ENCODE measurements at places on chromosomes 4 and X. TPM values are rescaled to one million over a fixed set of nuclear protein-coding genes. Genes with fewer than 3 reads are reported as not detected.

- H3K27ac ChIP-seq = no peak overlapping the region
- H3K4me1 ChIP-seq = peaks cover 52% of the 10 kb centered on the region
- no peaks in the 10 kb centered on the region for H3K27me3 ChIP-seq
- no peak for DNase-seq
- no peak overlapping the region for H3K4me3 ChIP-seq
Measured at GRCh38 chr4:148261848-148262247, 180.4 kb downstream of the NR3C2 start.

- H3K4me3 ChIP-seq = no peak overlapping the region
- no peaks in the 10 kb centered on the region for H3K4me1 ChIP-seq
- no peak overlapping the region for H3K27ac ChIP-seq
- no peaks in the 10 kb centered on the region for H3K36me3 ChIP-seq
- H3K27me3 ChIP-seq = no peaks in the 10 kb centered on the region
Measured at GRCh38 chrX:119055687-119056086, 17.1 kb upstream of the CT47C1 start.

DNA sequence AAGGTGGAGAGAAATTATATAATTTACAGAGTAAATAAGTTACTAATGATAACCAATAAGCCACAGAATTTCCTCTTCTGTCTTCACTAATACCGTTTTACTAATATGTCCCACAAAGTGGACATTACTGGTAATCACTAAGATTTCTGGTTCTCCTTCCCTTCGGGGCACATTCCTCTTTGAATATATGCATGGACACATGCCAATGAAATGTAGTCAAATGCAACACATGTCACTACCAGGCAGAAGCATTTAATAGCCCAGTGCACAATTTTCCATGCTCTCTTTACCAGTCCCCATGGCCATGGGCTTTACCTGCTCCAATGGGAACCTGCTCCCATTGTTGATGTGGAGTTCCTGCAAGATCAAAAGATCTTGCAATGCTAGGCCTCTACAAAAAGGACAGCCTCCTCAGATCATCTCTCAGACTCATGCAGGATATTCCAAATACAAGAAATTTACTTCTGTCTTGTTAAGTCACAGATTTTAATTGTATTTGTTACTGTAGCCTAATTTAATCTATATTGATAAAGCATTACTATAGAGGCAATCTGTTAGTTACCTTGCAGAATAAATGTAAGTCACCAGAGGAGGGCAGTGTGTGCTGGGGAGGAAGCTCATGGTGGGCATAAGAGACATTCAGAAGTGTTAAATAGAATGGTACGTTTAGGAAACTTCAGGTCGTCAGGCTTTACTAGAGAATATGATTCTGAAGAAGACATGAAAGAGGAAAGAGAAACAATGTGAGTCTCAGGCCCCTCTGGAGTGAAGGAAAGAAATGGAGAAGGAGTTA lies 37.1 kb upstream of the INPP4B start:
- DNase-seq = no peak
- no peaks in the 10 kb centered on the region for H3K27me3 ChIP-seq
- H3K4me1 ChIP-seq = no peaks in the 10 kb centered on the region
- no peaks in the 10 kb centered on the region for H3K36me3 ChIP-seq

DNA sequence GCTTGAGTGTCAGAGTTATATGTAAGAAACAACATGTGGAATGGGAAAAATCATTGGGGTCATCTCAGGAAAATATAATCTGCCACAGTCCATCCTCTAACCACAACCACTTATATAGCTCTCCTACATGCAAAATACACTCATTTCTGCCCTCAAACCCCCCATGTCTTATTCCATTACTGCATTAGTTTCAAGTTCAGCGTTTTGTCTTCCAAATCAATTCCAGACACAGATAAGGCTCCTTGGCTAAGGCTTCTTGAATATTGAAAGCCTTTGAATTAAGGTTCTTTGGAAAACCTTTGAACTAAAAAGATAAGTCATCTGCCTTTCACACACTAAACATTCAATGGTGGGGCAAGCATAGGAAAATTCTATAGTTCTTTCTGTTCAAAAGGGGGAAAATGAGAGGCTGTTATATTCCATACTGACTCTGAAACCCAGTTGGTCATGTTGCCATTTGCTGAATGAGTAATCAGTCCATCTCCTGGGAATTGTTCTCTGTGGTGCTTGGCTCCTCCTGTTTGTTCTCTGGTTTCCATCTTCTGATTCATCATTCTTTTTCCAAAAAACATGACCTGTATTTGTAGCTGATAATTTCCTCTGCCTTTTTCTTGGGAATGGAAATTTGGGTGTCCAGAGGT lies 218.7 kb downstream of the BMPR1B start:
- no peaks in the 10 kb centered on the region for H3K36me3 ChIP-seq
- no peaks in the 10 kb centered on the region for H3K4me1 ChIP-seq
- H3K4me3 ChIP-seq = no peak overlapping the region
- no peak for DNase-seq

DNA sequence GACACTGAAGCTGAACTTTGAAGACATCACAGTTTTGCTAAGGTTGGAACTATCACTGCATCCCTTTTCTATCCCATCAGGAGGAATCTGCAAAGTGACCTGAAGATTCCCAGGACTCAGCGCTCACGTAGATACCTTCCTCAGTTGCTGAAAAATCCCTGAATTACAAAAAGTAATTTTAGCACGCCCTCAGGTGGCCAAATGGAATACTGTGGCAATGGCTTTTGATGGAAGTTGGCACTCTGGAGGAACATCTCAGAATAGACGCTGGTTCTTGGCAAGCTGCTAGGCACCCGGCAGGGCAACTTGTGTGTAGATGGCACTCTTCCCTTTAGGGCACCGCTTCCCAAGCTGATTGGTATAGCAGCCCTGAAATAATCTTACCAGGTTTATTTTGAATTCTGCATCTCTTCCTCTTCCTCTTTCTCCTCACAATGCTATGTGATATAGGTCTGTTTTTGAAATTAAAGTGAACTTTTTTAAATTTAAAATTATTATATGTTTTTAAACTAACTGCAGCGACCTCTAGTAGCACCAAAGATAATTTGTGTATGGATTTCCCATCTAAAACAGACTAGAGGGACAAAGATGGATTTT lies 16.3 kb upstream of the ESX1 start:
- H3K27me3 ChIP-seq = peaks cover 16% of the 10 kb centered on the region
- peaks cover 6% of the 10 kb centered on the region for H3K4me1 ChIP-seq
- H3K4me3 ChIP-seq = peak overlapping the region; percentile 47
- DNase-seq = no peak
- no peaks in the 10 kb centered on the region for H3K36me3 ChIP-seq
- H3K27ac ChIP-seq = no peak overlapping the region

DNA sequence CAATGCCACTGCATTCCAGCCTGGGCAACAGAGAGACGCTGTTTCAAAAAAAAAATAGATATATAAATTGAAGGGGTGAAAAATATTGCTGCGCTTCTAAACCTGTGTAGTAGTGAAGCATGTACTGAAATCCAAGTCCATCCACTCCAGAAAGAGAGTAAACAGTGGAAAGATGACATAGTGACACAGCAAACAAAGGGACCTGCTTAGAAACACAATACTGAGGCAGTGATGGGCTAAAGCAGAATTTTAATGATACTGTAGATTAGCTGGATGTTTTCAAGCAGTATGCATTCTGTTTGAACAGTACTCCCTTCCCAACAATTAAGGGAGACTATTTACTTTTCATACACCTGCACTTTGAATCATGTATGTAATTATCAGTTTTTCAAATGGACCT lies 42.5 kb downstream of the TFDP3 start:
- no peaks in the 10 kb centered on the region for H3K27me3 ChIP-seq
- H3K4me3 ChIP-seq = no peak overlapping the region
- no peak for DNase-seq

GRCh38 chr4:183798301-183799253 lies 106.5 kb upstream of the STOX2 start:
- no peaks in the 10 kb centered on the region for H3K36me3 ChIP-seq
- peaks cover 13% of the 10 kb centered on the region for H3K4me1 ChIP-seq
- no peak overlapping the region for H3K27ac ChIP-seq

The NUDT10 gene
- not detected for total RNA-seq

DNA sequence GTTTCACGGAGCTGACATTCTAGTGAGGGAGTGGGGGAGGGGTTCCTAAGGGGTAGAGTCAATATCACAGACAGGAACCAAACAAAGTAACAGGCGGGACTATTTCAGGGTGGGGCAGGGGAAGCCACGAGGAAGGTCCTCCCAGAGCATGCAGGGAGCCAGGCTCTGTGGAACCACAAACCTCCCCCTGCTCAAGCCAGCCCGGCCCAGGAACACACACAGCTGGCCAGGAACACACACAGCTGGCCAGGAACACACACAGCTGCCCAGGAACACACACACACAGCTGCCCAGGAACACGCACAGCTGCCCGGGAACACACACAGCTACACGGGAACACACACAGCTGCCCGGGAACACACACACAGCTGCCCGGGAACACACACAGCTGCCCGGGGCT lies 24.8 kb downstream of the EVC2 start:
- no peak overlapping the region for H3K4me3 ChIP-seq
- DNase-seq = no peak
- no peak overlapping the region for H3K27ac ChIP-seq
- peaks cover 4% of the 10 kb centered on the region for H3K27me3 ChIP-seq

DNA sequence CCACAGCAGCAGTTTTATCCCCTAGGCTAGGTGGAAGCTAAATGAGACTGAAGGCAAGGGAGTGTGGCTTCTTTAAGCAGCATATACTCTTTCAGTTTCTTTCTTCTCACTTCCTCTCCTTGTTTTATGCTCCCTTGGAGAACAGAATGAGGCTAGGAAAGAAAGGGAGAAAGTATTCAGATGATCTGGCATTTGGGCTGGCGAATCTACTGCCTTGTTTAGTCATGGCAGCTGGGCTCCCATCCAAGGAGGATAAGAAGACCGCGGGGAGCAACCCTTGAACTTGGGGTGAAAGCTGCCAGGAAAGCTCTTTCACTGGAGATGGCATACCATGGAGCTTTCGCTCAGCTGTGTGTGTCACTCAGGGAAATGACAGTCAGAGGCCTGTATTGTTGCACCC lies 72.1 kb downstream of the ARHGEF38 start:
- H3K27ac ChIP-seq = no peak overlapping the region
- peaks cover 5% of the 10 kb centered on the region for H3K27me3 ChIP-seq
- no peaks in the 10 kb centered on the region for H3K36me3 ChIP-seq
- no peak overlapping the region for H3K4me3 ChIP-seq
- no peak for DNase-seq

- H3K27me3 ChIP-seq = no peaks in the 10 kb centered on the region
- H3K36me3 ChIP-seq = no peaks in the 10 kb centered on the region
- DNase-seq = no peak
- peak overlapping the region; percentile 55 for H3K4me3 ChIP-seq
- peak overlapping the region; percentile 98 for H3K27ac ChIP-seq
- peaks cover 4% of the 10 kb centered on the region for H3K4me1 ChIP-seq
Measured at GRCh38 chrX:19745077-19745476, 142.3 kb downstream of the SH3KBP1 start.

GRCh38 chrX:134377537-134377936 lies 82.4 kb upstream of the HPRT1 start:
- H3K4me1 ChIP-seq = peaks cover 5% of the 10 kb centered on the region
- H3K27me3 ChIP-seq = no peaks in the 10 kb centered on the region
- no peak for DNase-seq
- H3K36me3 ChIP-seq = peaks cover 24% of the 10 kb centered on the region
- no peak overlapping the region for H3K27ac ChIP-seq
- H3K4me3 ChIP-seq = no peak overlapping the region

The RCHY1 gene
- total RNA-seq = 41.8 TPM

The PHOX2B gene
- total RNA-seq = not detected

GRCh38 chr4:74287164-74287563 lies 21.1 kb upstream of the EPGN start:
- H3K36me3 ChIP-seq = peaks cover 30% of the 10 kb centered on the region
- DNase-seq = no peak
- H3K27me3 ChIP-seq = no peaks in the 10 kb centered on the region
- H3K4me1 ChIP-seq = no peaks in the 10 kb centered on the region
- no peak overlapping the region for H3K27ac ChIP-seq

GRCh38 chrX:118855681-118856310 lies 32.2 kb downstream of the ZCCHC12 start:
- H3K27me3 ChIP-seq = peaks cover 6% of the 10 kb centered on the region
- no peaks in the 10 kb centered on the region for H3K36me3 ChIP-seq
- no peaks in the 10 kb centered on the region for H3K4me1 ChIP-seq
- H3K4me3 ChIP-seq = no peak overlapping the region
- H3K27ac ChIP-seq = no peak overlapping the region

GRCh38 chr4:20095805-20096541 lies 155.7 kb upstream of the SLIT2 start:
- no peaks in the 10 kb centered on the region for H3K4me1 ChIP-seq
- DNase-seq = no peak
- H3K4me3 ChIP-seq = no peak overlapping the region

The HEPH gene
- total RNA-seq = not detected

The GRPEL1 gene
- total RNA-seq = 37.8 TPM

GRCh38 chr4:42747971-42748370 lies 91.1 kb upstream of the ATP8A1 start:
- peaks cover 4% of the 10 kb centered on the region for H3K4me1 ChIP-seq
- DNase-seq = no peak
- no peak overlapping the region for H3K4me3 ChIP-seq
- no peaks in the 10 kb centered on the region for H3K36me3 ChIP-seq
- H3K27ac ChIP-seq = no peak overlapping the region

DNA sequence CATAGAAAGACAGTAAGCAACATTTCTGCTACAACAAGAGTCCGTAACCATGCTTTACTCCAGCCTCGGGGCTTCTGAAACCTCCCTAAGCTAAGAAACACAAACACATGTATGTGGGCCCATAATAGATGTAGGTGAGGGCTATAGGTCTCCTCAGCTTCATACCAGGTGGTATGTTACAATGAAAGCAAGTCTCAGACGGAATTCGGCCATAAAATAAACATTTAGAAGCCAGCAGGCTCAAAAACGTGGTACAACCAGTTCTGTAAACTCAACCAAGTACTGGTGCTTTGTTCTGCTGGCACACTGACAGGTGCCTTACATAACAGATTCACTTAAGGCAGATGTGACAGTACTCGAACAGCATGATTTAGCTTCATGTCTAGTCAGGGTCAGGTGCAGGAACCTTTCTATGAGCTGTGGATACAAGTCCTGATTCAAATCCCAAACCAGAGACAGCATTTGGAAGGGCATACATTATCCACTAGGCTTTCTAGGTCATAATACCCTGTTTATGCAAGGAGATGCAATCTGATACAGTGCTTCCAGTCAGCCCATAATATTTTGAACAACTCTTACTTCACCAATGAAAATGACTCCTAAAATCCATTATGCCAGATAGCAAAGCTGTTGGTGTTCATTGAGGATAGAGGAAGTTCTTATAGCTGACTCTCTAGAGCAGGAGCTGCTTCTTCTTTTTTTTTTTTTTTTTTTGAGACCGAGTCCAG lies 113.8 kb upstream of the ENPP6 start:
- peaks cover 13% of the 10 kb centered on the region for H3K4me1 ChIP-seq
- no peaks in the 10 kb centered on the region for H3K36me3 ChIP-seq
- no peak overlapping the region for H3K4me3 ChIP-seq
- H3K27me3 ChIP-seq = no peaks in the 10 kb centered on the region
- DNase-seq = no peak

The BEX1 gene
- total RNA-seq = not detected

GRCh38 chrX:104270212-104270611 lies 15.5 kb upstream of the ESX1 start:
- H3K36me3 ChIP-seq = no peaks in the 10 kb centered on the region
- no peaks in the 10 kb centered on the region for H3K4me1 ChIP-seq
- no peaks in the 10 kb centered on the region for H3K27me3 ChIP-seq
- H3K27ac ChIP-seq = no peak overlapping the region

- no peaks in the 10 kb centered on the region for H3K27me3 ChIP-seq
- no peaks in the 10 kb centered on the region for H3K36me3 ChIP-seq
- no peak for DNase-seq
- H3K4me1 ChIP-seq = peaks cover 9% of the 10 kb centered on the region
Measured at GRCh38 chr4:40453912-40454311, 118.8 kb downstream of the CHRNA9 start.

All from naive thymus-derived CD8-positive, alpha-beta T cell (primary cell).